Hematopoietic multipotent progenitor cell treated with erythropoietin and hydrocortisone succinate and interleukin-3 and kit ligand, for 4 days (in vitro differentiated cells): ENCODE measurements at places on chromosomes 11 and 22.

GRCh38 chr22:25362883-25363240 lies 143.4 kb downstream of the CRYBB2 start:
- no peak for DNase-seq

GRCh38 chr11:80107415-80107814 lies 666.6 kb upstream of the TENM4 start:
- no peak for DNase-seq

DNA sequence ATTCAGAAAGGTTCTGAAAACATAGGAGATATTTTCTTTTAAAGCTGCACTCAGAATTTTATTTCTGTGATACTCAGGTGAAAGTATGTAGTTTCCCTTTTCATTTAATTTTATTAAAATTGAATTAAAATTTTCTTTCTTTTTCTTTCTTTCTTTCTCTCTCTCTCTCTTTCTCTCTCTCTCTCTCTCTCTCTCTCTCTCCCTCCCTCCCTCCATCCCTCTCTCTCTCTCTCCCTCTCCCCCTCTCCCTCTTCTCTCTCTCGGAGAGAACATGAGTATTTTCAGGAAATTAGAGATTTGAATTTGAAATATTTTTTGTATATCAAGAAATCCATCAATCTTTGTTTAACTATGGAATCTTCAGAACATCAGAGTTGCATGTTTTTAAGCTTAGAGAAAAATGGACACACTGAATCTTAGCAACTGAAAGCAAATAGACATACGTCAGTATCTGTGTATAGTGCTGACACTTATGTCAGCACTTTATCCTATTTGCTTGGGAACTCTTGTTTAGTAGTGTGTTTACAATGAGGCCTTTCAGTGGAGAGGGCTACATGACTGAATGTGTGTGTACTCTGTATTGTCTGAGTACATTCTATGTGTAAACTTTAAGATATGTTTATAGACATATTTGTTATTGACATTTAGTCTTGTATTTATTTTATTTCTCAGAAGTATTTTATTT lies 44.5 kb downstream of the PDE3B start:
- no peak for DNase-seq

- no peak for DNase-seq
Measured at GRCh38 chr22:44442851-44443595, 55.0 kb downstream of the RTL6 start.

GRCh38 chr22:27134315-27134701 lies 476.9 kb downstream of the MIAT start:
- peak; percentile 94 for DNase-seq

DNA sequence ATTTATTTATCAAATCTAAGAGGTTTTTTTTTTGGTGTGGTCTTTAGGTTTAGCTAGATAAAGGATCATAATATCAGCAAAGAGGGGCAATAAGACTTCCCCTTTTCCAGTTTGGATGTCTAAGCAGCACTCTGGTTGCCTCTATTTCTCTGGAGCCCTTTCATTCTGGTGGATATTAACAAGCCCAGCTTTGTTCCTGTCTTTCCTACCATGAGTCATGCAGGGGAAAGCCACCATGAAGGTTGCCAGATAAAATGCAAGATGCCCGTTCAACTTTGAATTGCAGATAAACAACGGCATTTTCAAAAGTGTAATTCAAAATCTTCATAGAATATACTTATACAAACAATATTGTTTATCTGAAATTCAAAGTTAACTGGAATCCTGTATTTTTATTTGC lies 143.6 kb downstream of the ADAMTS15 start:
- DNase-seq = no peak

DNA sequence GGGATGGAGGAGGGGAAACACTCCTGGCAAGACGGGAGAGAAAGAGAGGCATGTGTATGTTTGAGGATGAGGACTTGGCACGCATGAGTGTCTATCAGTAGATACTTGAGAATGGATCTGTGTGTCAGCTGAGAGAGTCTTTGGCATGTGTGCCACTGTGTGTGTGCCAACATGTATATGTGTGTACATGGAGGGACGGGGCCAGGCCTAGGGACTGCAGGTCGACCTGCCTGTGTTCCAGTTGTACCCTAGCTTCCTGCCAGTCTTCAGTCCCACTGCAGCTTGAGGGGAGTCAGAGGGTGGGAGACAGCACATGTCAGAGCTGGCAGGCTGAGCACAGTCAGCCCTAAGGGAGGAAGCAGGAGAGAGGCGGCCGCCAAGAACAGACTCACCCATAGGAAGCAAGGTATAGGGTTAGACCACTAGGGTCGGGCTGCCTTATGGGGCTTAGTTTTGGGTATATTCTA lies 5.6 kb downstream of the CLCF1 start:
- DNase-seq = no peak

- no peak for DNase-seq
Measured at GRCh38 chr22:47605441-47605840, 843.0 kb downstream of the TBC1D22A start.

DNA sequence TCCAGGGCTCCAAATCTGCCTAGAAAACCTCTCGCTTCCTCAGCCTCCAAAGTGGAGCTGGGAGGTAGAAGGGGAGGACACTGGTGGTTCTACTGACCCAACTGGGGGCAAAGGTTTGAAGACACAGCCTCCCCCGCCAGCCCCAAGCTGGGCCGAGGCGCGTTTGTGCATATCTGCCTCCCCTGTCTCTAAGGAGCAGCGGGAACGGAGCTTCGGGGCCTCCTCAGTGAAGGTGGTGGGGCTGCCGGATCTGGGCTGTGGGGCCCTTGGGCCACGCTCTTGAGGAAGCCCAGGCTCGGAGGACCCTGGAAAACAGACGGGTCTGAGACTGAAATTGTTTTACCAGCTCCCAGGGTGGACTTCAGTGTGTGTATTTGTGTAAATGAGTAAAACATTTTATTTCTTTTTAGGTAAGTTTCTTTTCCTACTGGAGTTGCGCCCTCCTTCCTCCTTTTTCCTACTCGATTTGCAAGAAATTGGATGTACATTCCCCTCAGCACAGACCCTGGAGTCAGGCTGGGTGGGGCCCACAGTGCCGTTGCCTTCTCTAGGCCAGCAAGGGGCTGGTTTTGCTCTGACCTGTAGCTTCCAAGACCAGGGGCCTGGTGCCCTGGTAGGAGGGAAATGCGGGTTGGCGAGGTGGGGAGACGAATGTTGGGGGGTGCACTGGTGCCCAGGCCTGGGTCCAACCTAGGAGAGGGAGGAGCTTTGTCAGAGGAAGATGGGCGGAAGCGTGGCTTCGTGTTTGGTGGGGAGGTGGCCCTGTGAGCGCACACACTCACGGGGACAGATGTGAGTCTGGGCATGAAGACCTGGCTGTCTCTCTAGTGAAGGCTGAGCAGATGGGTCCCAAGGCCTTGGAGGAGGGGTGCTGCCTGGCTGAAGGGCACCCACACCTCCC lies 50.6 kb downstream of the ST14 start:
- no peak for DNase-seq

DNA sequence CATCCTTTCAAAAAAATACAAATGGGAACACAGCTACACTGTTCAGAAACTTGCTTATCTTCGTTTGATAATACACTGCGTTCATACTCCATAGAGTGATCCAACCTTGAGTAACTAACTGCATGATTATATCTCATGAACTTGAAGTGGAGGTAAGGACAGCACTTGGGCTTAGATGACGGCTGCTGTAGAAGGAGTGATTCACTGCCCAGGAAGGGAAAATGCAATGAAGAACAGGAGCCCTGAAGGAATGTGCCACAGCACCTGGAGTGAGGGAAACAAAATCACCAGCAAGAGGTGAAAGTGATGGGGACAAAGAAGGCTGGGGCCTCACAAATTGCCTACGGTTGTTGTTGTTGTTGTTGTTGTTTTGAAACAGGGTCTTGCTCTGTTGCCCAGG lies 44.1 kb upstream of the SC5D start:
- DNase-seq = no peak

DNA sequence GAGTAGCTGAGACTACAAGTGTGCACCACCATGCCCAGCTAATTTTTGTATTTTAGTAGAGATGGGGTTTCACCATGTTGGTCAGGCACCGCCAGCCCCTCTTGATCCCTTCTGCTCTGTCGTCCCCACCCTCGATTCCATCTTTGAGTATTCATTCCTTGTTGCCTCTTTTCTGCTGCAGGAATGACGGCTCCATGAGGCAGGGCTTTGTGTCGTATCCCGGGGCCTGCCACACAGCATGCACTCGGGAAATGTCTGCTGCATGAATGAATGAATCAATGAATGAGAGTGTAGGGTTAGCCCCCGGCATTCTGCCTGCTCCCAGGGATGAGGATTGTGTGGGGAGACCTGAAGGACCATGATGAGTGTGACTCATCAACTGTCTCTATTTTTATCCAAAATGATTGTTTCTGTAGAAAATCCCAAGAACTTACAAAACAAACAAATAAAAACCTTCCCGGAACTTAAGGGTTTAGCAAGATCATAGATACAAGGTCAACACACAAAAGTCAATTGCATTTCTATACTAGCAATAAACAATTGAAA lies 54.6 kb upstream of the SLC22A12 start:
- no peak for DNase-seq

DNA sequence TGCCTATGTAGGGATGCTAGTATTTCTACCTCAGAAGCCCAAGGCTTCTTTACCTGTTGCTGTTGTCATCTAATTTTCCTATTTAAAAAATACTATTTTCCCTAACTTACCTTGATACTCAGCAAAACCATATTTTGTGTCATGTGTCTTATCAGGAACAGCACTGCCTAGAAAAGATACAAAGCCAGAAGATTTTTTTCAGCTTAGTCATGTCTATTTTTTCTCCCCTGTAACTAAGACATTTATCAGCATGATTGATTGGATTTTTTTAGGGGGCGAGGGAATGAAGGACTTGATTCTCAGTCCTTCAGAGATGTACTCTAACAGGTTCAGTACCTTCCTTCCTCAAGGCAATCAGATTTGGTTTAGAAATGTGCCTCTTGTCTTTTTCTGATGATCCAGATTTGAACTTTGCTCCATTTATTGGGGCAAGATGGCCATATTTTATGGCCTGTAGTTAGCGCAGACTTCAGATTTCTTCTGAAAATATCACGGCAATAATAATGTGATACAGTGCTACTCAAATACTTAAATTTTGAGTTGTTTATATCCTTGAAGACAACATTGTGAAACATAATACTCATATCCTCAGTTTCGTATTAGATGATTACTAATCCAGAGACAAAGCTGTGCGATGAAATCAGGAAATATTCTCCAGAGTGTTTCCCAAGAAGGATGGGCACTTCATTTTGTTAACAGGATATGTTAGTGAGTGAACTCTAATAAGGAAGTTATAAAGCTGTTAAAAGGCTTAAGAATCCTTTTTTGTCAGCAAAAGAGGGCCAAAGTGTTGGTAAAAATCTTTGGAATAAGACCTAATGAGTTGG lies 3.8 kb upstream of the PIK3IP1 start:
- DNase-seq = peak; percentile 29

- no peak for DNase-seq
Measured at GRCh38 chr11:83471831-83472727, 185.9 kb upstream of the CCDC90B start.

DNA sequence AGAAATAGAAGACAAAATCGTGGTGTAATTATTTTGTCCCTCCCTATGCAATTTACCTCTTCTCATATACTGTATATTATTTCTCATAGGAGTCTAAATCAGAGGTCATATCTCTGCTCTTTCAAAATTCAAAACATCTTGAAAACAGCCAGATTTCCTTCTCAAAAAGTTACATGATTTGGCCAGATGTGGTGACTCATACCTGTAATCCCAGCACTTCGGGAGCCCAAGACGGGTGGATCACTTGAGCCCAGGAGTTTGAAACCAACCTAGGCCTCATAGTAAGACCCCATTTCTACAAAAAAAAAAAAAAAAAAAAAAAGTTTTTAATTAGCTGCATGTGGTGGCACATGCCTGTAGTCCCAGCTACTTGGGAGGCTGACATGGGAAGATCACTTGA lies 29.0 kb upstream of the DNAJB7 start:
- no peak for DNase-seq

- DNase-seq = peak; percentile 57
Measured at GRCh38 chr11:110113505-110113904, 20.3 kb downstream of the ZC3H12C start.

- DNase-seq = no peak
Measured at GRCh38 chr11:116173941-116174911, 598.6 kb downstream of the BUD13 start.

- no peak for DNase-seq
Measured at GRCh38 chr11:66361502-66361941, 10.0 kb downstream of the SLC29A2 start.

GRCh38 chr11:34749666-34750659 lies 129.1 kb downstream of the EHF start:
- peak; percentile 42 for DNase-seq

DNA sequence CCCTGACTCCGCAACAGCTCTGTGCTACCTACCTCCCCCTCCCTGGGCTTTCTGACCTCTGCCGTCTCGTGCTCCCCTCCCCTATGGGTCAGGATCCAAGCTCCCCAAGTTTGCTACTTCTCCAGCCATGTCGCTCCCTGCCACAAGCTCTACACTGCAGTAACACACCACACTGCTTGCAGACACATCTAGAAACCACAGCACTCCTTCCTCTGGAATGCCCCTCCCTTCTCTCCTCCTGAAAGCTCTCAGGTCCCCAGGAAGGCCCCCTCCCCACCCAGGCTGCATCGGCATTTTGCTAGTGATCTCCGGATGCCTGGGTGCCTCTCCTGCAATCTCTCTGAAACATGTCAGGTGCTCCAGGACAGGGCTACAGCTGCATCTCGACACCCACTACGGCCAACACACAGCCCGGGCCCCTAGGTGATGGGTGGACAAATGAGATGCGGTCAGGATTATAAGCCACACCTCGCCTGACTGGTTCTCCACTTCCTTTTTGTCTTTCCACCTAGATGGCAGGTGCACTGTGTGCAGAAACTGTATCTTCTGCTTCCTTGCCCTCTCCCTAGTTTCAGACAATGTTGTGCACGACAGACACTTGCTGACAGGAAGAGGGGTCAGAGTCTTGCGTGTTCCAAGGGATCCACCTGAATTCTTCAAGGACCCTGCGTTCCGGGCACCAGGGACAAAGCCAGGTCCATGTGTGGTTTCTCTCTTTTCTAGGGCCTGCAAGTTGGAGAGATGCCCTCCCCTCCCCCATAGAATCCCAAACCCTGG lies 22.9 kb downstream of the RPUSD4 start:
- DNase-seq = no peak

DNA sequence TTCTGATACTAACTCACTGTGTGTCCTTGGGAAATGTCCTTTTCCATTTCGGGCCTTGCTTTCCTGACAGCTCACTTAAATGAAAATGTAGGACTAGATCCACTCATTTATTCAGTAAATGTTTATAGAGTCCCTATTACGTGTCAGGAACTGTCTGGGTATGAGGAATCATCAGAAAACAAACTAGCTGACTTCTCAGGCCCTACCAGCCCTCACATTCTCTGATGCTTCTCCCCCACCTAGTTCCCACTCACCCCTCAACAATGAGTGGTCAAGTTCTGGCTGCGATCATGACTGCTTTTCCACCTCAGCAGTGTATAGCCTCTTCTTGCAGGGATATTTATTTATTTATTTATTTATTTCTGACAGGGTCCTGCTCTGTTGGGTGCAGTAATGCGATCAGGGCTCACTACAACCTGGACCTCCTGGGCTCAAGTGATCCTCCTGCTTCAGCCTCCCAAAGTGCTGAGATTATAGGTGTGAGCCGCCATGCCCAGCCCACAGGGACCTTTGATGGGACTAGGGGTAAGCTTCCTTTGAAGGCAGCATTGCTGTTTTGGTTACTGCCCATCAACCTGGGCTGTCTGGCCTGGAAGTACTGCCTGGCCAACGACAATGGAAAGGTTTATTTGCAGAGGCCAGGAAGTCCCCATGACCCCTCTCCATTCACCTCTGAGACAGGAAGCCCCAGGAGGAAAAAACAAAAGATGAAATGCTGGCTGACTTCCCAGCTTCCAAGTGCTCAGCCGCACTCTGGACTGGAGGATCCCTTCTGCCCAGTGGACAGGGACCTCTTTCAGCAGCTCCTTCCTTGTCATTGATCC lies 33.1 kb upstream of the POLD3 start:
- no peak for DNase-seq
